ENCODE measurements at places on chromosomes 2 and 18.

- DNase-seq: no peak
Measured at GRCh38 chr2:694174-694573, 17.0 kb upstream of the TMEM18 start.

DNA sequence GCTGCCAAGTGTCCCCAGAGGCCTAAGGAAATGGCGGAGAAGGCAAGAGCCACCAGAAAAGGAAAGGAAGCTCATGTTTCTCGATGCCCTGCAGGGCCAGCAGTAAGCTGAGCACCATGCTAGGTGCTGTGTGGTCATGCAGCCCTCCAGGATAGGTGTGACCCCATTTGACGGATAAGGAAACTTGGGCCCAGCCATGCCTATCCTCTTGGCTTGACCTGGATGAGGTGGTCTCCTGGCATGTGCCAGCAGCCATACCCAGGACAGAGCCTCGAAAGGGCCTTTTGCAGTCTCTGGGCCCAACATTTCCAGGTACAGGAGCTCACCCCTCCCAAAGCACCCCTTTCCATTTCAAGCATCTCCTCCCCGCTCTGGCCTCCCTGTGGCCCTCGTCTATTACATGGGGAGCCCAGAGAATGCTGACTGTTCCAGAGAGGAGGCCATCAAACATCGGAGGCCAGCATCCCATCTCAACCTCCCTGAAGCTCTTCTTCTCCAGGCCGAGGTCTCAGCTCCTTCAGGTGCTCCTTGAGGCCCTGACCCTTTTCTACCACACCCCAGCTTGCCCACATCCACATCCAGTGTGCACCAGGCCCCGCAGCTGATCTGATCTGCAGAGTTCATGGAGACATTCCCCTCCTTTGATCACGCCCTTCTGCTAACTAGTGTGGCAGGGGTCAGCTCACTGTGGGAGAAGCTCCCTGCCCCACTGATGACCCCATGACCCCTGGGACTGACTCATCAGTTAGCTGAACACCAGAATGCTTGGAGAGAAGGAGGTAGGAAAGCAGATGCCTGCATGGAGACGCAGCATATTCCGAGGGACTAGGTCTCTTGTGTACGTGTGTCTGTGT lies 208.4 kb downstream of the TNS1 start:
- DNase-seq: no peak

DNA sequence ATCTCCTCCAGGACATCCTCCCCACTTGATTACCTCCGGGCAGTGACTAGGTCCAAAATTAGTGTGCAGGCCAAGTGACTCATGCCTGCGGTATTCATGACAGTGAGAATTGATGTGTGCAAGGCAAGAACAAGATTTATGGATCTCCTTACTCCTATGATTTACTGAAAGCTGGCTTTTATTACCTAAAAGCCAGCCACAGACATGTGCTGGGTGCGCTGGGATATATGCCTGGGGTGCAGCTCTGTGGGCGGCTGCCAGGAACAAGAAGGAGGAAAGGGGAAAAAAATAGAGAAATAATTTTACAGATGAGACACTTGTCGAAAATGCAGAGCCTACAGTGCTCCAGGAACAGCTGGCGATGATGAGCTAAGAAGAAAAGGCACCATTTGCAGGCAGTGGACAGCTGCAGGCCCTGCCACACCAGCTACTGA lies 359.3 kb downstream of the CMPK2 start:
- DNase-seq: no peak

DNA sequence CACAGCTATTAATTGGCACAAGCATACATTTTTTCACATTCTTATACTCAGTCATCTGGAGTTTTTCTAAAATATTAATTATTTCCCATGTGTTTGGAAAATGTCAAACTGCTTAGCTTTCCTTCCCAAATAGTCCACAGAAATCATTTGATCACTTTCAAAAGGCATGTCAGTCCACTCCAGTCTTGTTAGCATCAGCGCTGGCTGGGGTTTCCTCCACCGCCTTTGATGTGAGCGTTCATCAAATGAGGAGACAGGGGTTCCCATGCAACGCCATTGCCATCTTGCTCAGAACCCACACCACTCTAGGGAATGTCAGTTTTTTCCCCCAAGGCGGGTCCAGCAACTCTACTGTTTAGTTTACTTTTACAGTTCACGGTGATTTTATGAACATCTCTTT lies 13.1 kb upstream of the RAX start:
- DNase-seq: no peak

- DNase-seq: no peak
Measured at GRCh38 chr2:68414876-68415275, 49.8 kb downstream of the PLEK start.

- DNase-seq: no peak
Measured at GRCh38 chr2:239956818-239957261, 68.3 kb downstream of the NDUFA10 start.

Data from activated naive CD4-positive, alpha-beta T cell treated with anti-CD3 and anti-CD28 coated beads, Interleukin-2, amount 50 U/mL, for 16 hours (primary cell).